ENCODE measurements at places on chromosomes 2 and 18.
A peak's percentile ranks its signal among the peaks of the same experiment; 100 is the strongest.

GRCh38 chr18:8970843-8971242, 131.7 kb upstream of the NDUFV2 start:
- no peak for DNase-seq
- H3K4me1 ChIP-seq: no peaks in the 10 kb centered on the region
- no peak overlapping the region for H3K27ac ChIP-seq
- no peak overlapping the region for H3K4me3 ChIP-seq

DNA sequence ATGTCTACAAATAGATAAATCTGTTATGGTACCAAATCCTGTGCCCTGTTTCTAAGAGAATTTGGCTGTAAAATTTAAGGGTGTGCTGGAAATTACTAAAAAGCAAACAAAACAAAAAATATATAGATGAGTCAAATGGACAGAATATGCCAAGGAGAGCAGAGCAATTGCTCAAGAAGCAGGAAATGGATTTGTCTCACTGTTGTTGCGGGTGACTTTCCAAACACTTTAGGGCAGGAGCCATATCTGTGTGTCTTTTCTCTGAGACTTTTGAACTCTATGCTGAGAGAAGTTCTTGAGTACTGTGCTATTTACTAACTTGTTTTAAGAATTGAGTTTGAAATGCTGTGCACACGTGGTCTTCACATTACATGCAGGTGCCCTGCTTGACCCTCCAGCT, 221.7 kb downstream of the PHLPP1 start:
- peaks cover 7% of the 10 kb centered on the region for H3K4me1 ChIP-seq
- H3K36me3 ChIP-seq: no peaks in the 10 kb centered on the region
- DNase-seq: no peak
- H3K27ac ChIP-seq: no peak overlapping the region

DNA sequence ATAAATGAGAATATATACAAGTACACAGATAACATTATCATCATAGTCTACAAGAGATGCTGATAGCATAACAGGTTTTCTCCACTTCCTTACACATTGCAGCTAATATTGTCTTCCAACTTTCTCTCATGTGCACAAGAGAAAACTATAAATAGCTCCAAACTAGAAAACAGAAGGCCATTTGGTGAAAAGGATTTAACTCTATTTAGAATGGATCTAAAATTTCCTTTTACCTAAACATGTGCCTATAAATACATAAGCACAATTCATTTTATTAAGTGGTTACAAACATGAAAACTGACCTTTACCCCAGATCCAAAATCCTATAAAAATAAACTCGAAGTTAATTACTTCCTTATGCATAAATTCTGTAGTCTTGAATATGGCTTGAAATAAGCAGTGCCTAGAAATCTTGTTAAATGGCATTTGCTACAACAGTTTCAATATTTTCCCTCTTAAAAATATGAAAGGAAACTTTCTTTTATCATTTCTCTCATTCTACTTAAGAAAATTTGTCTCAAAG, 41.6 kb downstream of the SLC25A12 start:
- no peaks in the 10 kb centered on the region for H3K27me3 ChIP-seq
- peaks cover 12% of the 10 kb centered on the region for H3K36me3 ChIP-seq
- no peak for DNase-seq
- H3K4me1 ChIP-seq: no peaks in the 10 kb centered on the region
- H3K27ac ChIP-seq: no peak overlapping the region

DNA sequence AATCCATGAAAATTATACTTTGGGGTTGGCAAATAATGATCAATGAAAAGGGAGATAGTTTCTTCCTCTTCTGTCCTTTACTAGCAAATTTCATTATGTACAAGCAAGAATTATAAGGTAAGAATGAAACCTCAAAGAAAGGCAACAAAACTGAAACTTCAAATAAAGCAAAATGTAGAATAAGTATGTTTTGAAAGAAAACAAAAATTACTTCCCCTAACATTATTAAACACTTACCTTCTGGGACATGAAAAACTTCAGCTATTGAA, 29.4 kb downstream of the THADA start:
- peaks cover 20% of the 10 kb centered on the region for H3K36me3 ChIP-seq
- no peaks in the 10 kb centered on the region for H3K27me3 ChIP-seq
- DNase-seq: no peak
- H3K4me1 ChIP-seq: no peaks in the 10 kb centered on the region
- no peak overlapping the region for H3K27ac ChIP-seq

- no peaks in the 10 kb centered on the region for H3K36me3 ChIP-seq
- no peak overlapping the region for H3K4me3 ChIP-seq
These were observed 42.4 kb upstream of the MTIF2 start for GRCh38 chr2:55311444-55311870.

DNA sequence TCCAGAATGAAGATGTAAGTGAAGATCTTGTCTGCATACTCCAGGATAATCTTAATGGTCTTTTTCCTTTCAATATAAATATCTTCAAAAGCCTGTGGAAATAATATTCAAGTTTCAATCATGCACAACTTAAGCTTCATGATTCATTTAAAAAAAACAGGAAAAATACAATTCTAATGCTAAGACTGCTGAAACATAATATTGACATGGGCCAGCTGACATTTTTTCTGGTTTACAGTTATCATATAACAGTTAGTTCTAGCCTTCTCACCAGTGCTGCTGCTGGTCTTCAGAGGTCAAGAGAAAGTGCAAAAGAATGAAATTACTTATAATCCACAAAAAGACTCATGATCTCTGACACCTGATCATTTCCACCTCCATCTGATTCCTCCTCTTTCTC, 110.4 kb upstream of the SCN1A start:
- no peak for DNase-seq
- no peaks in the 10 kb centered on the region for H3K27me3 ChIP-seq
- H3K27ac ChIP-seq: no peak overlapping the region
- H3K36me3 ChIP-seq: no peaks in the 10 kb centered on the region
- H3K4me1 ChIP-seq: peaks cover 9% of the 10 kb centered on the region

DNA sequence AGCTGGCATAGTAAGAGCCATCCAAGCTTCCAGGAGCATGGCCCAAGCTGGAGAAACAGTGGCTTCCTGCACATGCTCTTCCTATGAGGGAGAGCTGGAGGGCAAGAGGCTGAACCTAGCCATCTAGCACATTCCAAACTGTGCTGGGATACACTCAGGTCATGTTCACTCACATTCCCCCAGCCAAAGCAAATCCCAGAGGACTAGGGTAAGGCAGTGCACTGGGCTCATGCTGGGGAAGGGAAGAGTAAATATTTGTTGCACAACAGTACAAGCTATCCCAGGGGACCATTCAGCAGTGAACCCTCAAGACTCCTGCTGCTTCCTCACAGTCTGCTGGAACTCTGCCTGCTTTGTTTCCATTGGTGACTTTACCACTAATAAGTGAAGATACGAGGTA, 20.7 kb upstream of the GYPC start:
- H3K36me3 ChIP-seq: no peaks in the 10 kb centered on the region
- DNase-seq: no peak
- H3K27me3 ChIP-seq: peaks cover 33% of the 10 kb centered on the region
- no peak overlapping the region for H3K27ac ChIP-seq
- no peak overlapping the region for H3K4me3 ChIP-seq
- no peaks in the 10 kb centered on the region for H3K4me1 ChIP-seq

GRCh38 chr2:230327418-230328154, 593 bp downstream of the SP140L start:
- H3K27ac ChIP-seq: peak overlapping the region; percentile 58
- H3K4me3 ChIP-seq: peak overlapping the region; percentile 67
- peak; percentile 57 for DNase-seq
- H3K27me3 ChIP-seq: no peaks in the 10 kb centered on the region
- no peaks in the 10 kb centered on the region for H3K36me3 ChIP-seq

DNA sequence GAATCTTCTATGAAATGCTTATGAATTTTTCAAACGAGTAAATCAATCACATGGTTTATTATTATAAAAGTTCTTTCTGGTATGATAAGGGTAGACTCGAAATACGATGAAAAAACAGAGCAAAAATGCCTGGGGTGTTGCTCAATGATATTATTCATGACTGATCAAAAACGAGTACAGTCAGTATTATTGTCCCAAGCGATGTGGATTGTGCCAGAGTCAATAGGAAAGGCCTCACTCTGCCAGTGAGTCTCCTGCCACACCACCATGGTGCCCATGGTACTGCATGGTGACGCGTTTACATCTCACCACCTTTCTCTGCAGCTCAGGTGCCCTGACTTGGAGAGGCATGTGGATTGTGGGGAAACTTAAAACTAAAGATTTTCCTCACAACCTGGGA, 58.5 kb downstream of the KCTD1 start:
- no peaks in the 10 kb centered on the region for H3K27me3 ChIP-seq
- H3K4me3 ChIP-seq: no peak overlapping the region
- H3K4me1 ChIP-seq: peaks cover 38% of the 10 kb centered on the region
- no peaks in the 10 kb centered on the region for H3K36me3 ChIP-seq
- no peak for DNase-seq

GRCh38 chr2:220499225-220499624, 871.8 kb downstream of the SLC4A3 start:
- peaks cover 13% of the 10 kb centered on the region for H3K4me1 ChIP-seq
- H3K27me3 ChIP-seq: no peaks in the 10 kb centered on the region
- peak overlapping the region; percentile 32 for H3K27ac ChIP-seq
- no peak overlapping the region for H3K4me3 ChIP-seq

GRCh38 chr18:6423289-6423688, 8.6 kb upstream of the L3MBTL4 start:
- H3K27me3 ChIP-seq: no peaks in the 10 kb centered on the region
- no peaks in the 10 kb centered on the region for H3K4me1 ChIP-seq
- no peaks in the 10 kb centered on the region for H3K36me3 ChIP-seq

DNA sequence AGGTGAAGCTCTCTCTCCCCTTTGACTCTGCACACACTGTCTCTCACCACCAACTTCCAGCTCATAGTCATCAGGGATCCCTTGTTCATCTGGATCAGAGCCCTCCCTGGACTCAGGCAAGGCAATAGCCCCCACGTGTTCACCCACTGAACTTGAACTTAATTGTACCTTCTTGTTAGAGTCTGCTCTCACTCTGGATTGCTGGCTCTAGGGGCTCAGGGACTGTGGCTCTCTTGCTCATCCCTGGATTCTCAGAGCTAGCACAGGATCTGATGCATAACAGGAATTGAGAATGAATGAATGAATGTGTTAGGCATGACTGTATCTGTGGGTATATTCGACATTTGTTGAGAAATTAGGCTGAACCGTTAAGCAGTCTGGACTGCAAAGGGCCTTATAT, 16.7 kb upstream of the ASAP2 start:
- no peaks in the 10 kb centered on the region for H3K4me1 ChIP-seq
- no peak overlapping the region for H3K27ac ChIP-seq

GRCh38 chr2:168978461-168978861, 52.7 kb downstream of the ABCB11 start:
- H3K4me3 ChIP-seq: no peak overlapping the region
- H3K4me1 ChIP-seq: no peaks in the 10 kb centered on the region
- H3K27me3 ChIP-seq: no peaks in the 10 kb centered on the region
- no peaks in the 10 kb centered on the region for H3K36me3 ChIP-seq
- DNase-seq: no peak

- H3K4me3 ChIP-seq: no peak overlapping the region
- H3K4me1 ChIP-seq: peaks cover 71% of the 10 kb centered on the region
- H3K36me3 ChIP-seq: peaks cover 26% of the 10 kb centered on the region
- no peaks in the 10 kb centered on the region for H3K27me3 ChIP-seq
- no peak for DNase-seq
These were observed 4.9 kb downstream of the SMAD7 start for GRCh38 chr18:48945953-48946217.
